Adrenal gland (tissue), 19 donors: ENCODE measurements at places on chromosomes 3 and 15. TPM values are rescaled to one million over a fixed set of nuclear protein-coding genes. Genes with fewer than 3 reads are reported as not detected.

- no peaks in the 10 kb centered on the region for H3K36me3 ChIP-seq
- DNase-seq: no peak
- no peaks in the 10 kb centered on the region for H3K27me3 ChIP-seq
- H3K27ac ChIP-seq: no peak within 1 kb of the TSS
These were observed at the start of gene LCTL for GRCh38 chr15:66565741-66566144. Gene LCTL, minus strand, starts transcription at chr15:66565998. Its CDS starts 633 bp downstream, at chr15:66565365.

DNA sequence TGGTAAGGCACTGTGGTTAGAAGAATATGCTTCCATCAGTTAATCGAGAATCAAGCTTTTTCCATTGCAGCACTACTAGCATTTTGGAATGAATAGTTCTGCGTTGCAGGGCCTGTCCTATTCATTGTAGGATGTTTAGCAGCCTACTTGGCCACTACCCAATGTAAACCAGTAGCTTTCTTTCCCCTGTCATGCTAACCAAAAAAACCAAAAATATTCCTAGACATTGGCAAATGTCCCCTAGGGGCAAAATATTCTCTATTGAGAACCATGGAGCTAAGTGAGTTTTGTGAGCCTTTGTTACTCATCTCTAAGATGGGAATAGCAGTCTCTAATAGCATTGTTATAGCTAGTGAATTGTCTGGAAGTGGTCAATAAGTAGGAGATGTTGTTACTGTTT lies 187.2 kb downstream of the CADPS start:
- H3K4me1 ChIP-seq: no peaks in the 10 kb centered on the region
- no peaks in the 10 kb centered on the region for H3K27me3 ChIP-seq
- DNase-seq: no peak
- H3K4me3 ChIP-seq: no peak overlapping the region

DNA sequence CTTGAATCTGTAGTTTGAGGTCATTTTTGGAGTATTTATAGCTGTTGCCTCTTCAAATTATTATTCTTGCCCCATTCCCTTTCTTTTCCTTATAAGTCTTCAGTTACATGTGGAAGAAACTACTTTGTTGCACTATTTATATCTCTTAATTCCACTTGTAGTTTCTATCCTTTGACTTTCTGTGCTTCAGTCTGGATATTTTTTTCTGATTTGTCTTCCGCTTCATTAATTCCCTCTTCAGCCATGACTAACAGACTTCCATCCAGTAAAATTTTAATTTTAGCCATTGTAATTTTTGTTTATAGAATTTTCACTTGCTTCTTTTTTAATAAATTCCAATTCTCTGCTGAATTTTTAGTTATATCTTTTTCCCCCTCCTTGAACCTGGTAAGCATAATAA lies 15.7 kb upstream of the VEPH1 start:
- no peaks in the 10 kb centered on the region for H3K27me3 ChIP-seq
- H3K4me1 ChIP-seq: peaks cover 11% of the 10 kb centered on the region
- H3K36me3 ChIP-seq: no peaks in the 10 kb centered on the region
- no peak for DNase-seq
- H3K27ac ChIP-seq: no peak overlapping the region

DNA sequence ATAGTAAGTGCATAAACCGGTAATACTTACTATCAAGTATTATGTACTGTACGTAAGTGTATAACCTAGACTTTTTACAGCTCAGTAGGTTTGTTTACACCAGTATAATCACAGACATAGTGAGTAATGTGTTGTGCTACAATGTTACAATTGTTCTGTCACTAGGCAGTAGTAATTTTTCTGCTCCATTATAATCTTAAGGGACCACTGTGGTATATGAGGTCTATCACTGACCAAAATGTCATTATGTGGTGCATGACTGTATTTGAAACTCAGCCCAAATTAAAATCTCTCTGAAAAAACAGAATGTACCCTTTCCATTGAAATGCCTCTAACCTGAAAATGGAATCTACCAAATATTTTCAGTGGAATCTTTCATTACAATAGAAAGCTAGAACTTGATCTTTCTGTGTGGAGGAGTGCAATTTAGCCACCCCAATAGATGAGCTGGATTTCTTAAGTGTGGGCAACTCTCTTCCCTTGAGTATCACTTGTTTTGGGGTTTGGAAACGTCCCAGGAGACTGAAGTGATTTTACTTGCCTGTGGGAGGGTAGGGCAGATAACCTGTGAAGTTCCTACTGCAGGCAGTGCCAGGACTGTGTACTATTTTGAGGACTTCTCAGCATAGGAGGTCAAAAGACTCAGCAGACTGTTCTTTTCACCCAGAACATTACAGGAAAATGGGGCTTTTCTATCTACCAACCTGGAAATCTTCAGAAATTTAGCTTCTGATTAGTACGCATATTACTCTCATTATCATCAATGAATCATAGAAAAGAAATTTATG lies 50.9 kb downstream of the FAM98B start:
- H3K36me3 ChIP-seq: no peaks in the 10 kb centered on the region
- no peak overlapping the region for H3K4me3 ChIP-seq
- H3K27ac ChIP-seq: no peak overlapping the region
- no peaks in the 10 kb centered on the region for H3K27me3 ChIP-seq

DNA sequence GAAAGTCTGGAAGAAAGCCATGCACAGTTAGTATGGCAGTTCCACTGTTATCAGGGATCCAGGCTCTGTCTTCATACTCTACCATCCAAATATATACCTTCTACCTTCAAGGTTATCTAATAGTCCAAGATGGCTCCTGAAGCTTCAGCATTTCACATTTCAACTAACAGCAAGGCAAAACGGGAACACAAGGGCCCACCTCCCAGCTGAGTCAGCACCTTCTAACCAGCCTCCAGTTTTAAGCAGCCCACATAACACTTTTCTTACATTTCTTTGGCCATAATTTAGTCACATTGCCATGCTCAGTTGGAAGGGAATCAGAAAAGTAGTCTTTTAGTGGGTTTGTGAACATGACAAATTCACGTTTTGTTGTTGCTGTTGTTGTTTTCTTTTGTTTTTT lies 15.4 kb upstream of the MSL2 start:
- no peak for DNase-seq
- no peaks in the 10 kb centered on the region for H3K36me3 ChIP-seq
- H3K4me1 ChIP-seq: no peaks in the 10 kb centered on the region
- no peak overlapping the region for H3K27ac ChIP-seq
- no peaks in the 10 kb centered on the region for H3K27me3 ChIP-seq
- no peak overlapping the region for H3K4me3 ChIP-seq

- no peaks in the 10 kb centered on the region for H3K27me3 ChIP-seq
- H3K4me1 ChIP-seq: peaks cover 10% of the 10 kb centered on the region
- H3K36me3 ChIP-seq: no peaks in the 10 kb centered on the region
These were observed 4.3 kb downstream of the PCBP4 start for GRCh38 chr3:51962854-51963530.

DNA sequence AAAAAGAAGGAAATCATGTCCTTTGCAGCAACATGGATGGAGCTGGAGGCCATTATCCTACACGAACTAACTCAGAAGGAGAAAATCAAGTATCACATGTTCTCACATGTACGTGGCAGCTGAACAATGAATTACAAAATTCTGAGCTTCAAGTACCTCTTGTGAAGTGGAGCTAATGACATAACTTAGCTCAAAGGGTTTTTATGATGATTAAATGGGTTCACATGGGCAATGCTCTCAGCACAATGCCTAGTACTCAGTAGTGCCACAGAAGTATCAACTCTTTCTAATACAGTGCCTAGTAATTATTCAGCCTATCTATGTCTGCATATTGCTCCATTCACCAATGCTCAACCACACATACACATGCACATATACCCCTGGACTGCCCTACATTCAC lies 407.5 kb upstream of the WNT5A start:
- no peaks in the 10 kb centered on the region for H3K4me1 ChIP-seq
- H3K36me3 ChIP-seq: no peaks in the 10 kb centered on the region
- DNase-seq: no peak
- H3K27me3 ChIP-seq: no peaks in the 10 kb centered on the region
- H3K4me3 ChIP-seq: no peak overlapping the region

- H3K27me3 ChIP-seq: no peaks in the 10 kb centered on the region
- peak; percentile 76 for DNase-seq
- H3K36me3 ChIP-seq: no peaks in the 10 kb centered on the region
- H3K27ac ChIP-seq: peak overlapping the region; percentile 99
- no peak overlapping the region for H3K4me3 ChIP-seq
These were observed 1.1 kb downstream of the ABHD14A start for GRCh38 chr3:51975852-51976549.

DNA sequence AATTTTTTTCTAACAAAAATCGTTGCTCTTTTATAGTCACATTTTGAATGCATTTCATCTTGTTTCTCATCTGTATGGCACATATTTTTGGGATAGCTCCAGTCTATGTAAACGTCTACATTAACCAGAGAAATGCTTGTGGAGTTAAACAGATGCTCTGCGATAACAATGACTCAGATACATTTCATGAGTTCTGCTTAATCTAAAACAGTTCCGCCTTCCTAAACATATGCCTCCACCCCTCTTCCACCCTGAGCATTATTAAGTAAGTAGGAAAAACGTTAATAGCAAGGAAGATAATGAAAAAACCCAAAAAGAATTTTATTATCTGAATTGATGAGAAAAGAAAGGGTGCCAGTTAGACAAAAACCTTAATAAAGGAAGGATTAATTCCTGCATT lies 396.1 kb downstream of the TUSC7 start:
- H3K27ac ChIP-seq: no peak overlapping the region
- no peaks in the 10 kb centered on the region for H3K36me3 ChIP-seq
- H3K27me3 ChIP-seq: no peaks in the 10 kb centered on the region
- no peak overlapping the region for H3K4me3 ChIP-seq
- DNase-seq: no peak

- DNase-seq: peak; percentile 42
- peaks cover 29% of the 10 kb centered on the region for H3K4me1 ChIP-seq
- H3K36me3 ChIP-seq: no peaks in the 10 kb centered on the region
- H3K4me3 ChIP-seq: no peak overlapping the region
- H3K27ac ChIP-seq: peak overlapping the region; percentile 76
- H3K27me3 ChIP-seq: no peaks in the 10 kb centered on the region
These were observed 137.4 kb downstream of the MBNL1 start for GRCh38 chr3:152405915-152406802.

GRCh38 chr3:14524311-14524711 lies 15.8 kb downstream of the GRIP2 start:
- H3K36me3 ChIP-seq: no peaks in the 10 kb centered on the region
- DNase-seq: no peak
- H3K4me3 ChIP-seq: no peak overlapping the region
- no peaks in the 10 kb centered on the region for H3K27me3 ChIP-seq
- no peaks in the 10 kb centered on the region for H3K4me1 ChIP-seq

GRCh38 chr15:101489237-101489598 lies 289 bp downstream of the PCSK6 start:
- H3K27ac ChIP-seq: no peak overlapping the region
- peak; percentile 39 for DNase-seq
- no peaks in the 10 kb centered on the region for H3K36me3 ChIP-seq

GRCh38 chr3:157327018-157327417 lies 109.6 kb upstream of the PTX3 start:
- DNase-seq: no peak
- H3K4me3 ChIP-seq: no peak overlapping the region
- no peaks in the 10 kb centered on the region for H3K27me3 ChIP-seq
- H3K36me3 ChIP-seq: no peaks in the 10 kb centered on the region
- H3K4me1 ChIP-seq: no peaks in the 10 kb centered on the region

GRCh38 chr3:189659571-189659970 lies 28.4 kb downstream of the TP63 start:
- no peaks in the 10 kb centered on the region for H3K27me3 ChIP-seq
- no peak overlapping the region for H3K27ac ChIP-seq
- no peaks in the 10 kb centered on the region for H3K4me1 ChIP-seq
- DNase-seq: no peak

DNA sequence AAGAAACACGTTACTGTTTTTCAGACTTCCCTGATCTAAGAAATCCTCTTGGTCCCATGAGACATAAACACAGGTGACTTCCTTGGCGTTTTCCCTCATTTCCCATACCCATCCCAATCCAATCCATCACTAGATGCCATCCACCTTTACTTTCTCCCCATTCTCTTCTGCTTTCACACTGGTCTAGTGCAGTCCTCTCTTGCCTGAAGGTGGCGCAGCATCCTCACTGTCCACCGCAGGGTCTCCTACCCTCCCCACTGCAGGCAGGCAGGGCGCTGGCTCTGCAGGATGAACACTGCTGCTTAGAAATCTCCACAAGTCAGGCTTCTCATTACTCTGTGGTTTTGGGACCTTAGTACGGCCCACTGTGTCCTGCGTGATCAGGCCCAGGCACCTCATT lies 58.2 kb downstream of the RAB7A start:
- peaks cover 14% of the 10 kb centered on the region for H3K4me1 ChIP-seq
- H3K36me3 ChIP-seq: no peaks in the 10 kb centered on the region
- no peaks in the 10 kb centered on the region for H3K27me3 ChIP-seq
- no peak for DNase-seq
- H3K4me3 ChIP-seq: no peak overlapping the region

- H3K36me3 ChIP-seq: no peaks in the 10 kb centered on the region
- no peaks in the 10 kb centered on the region for H3K4me1 ChIP-seq
- H3K27me3 ChIP-seq: no peaks in the 10 kb centered on the region
- no peak overlapping the region for H3K27ac ChIP-seq
These were observed 141.4 kb upstream of the SLC6A11 start for GRCh38 chr3:10674578-10674977.

GRCh38 chr3:7504886-7505775 lies 644.2 kb downstream of the GRM7 start:
- DNase-seq: no peak
- no peak overlapping the region for H3K4me3 ChIP-seq
- no peak overlapping the region for H3K27ac ChIP-seq
- peaks cover 7% of the 10 kb centered on the region for H3K4me1 ChIP-seq
- no peaks in the 10 kb centered on the region for H3K36me3 ChIP-seq
- H3K27me3 ChIP-seq: no peaks in the 10 kb centered on the region

DNA sequence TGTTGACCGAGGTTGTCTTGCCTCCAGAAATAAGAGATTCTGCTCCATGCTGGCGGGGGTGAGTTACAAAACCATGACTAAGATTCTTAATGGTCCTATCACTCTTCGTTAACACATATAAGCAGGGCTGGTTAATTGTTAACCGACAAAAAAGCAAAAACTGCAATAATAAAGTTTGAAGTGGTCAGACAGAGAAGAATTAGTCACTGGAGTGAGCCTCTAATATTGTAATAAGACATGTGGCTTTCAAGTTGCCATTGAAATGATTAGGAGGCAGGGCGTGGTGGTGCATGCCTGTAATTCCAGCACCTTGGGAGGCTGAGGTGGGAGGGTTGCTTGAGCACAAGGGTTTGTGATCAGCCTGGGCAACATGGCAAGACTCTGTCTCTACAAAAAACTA lies 78.4 kb upstream of the NR2F2 start:
- no peak overlapping the region for H3K4me3 ChIP-seq
- H3K27me3 ChIP-seq: no peaks in the 10 kb centered on the region
- no peak overlapping the region for H3K27ac ChIP-seq
- no peaks in the 10 kb centered on the region for H3K36me3 ChIP-seq
- no peaks in the 10 kb centered on the region for H3K4me1 ChIP-seq

RGMA gene
- total RNA-seq: 9.0 TPM

CTXN2 gene
- not detected for total RNA-seq

ERC2 gene
- total RNA-seq: 1.6 TPM

PYGO1 gene
- 7.8 TPM for total RNA-seq

ZBTB11 gene
- 14.8 TPM for total RNA-seq

SAMMSON gene
- total RNA-seq: not detected

SLC51B gene
- not detected for total RNA-seq

DUOXA2 gene
- total RNA-seq: not detected
